ENCODE measurements at places on chromosomes 5 and 9.

GRCh38 chr5:157594675-157595459 is 19.3 kb upstream of the ADAM19 start:
- DNase-seq = no peak

DNA sequence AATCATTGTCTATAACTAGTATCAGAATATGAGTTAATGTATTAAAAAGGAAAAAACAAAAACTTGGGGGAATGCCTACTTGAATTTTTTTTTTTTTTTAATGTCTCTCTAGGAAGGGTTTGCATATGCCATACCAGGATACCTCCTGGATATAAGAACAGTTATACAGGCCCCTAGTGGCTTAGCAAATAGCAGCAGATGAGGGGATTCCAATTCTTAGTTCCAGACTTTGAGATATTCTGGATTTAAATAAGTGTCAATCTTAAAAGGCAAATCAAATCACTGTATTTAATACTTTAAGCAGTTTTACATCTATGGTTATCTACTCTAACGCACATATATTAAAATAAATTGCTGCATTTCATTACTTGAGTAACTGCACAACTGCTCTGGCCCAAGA is 1055.5 kb upstream of the DMAC1 start:
- no peak for DNase-seq

GRCh38 chr9:38689678-38690077 is 30.3 kb downstream of the FAM240B start:
- no peak for DNase-seq

GRCh38 chr5:139124774-139125520 is 73.2 kb downstream of the SIL1 start:
- DNase-seq = no peak

DNA sequence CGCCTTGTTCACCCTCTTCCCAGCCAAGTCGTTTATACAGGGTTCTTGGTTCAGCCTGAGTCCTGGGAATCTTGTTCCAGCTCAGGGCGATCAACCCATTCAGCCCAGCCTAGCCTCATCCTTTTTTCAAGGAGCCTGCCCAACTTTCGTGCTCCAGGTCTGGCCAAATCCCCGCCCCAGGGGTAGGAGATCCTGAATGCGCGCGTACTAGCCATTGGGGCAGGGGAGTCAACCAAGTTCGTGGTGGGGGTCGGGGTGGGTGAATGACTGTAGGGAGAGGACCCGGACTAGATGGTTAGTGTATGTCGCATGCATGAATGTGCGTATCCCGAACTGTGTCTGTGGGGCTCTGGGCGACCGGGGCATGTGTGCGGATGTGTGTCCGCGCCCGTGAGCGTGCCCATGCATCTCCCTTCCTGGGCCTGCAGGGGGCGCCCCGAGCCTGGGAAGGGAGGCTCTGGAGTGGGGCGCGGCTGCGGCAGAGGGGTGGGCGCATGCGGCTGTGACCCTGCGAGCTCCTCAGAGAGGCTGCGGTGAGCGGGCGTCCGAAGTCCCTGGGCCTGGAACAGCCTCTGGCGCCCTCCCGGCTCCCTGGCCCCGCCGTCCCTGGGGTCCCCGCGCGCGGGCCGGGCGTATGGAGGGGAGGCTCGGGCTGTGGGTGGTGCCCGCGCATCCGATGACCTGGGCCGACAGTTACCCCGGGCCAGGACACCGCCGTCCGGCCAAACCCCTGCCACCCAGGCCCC is 8.7 kb downstream of the CCL21 start:
- peak; percentile 80 for DNase-seq

DNA sequence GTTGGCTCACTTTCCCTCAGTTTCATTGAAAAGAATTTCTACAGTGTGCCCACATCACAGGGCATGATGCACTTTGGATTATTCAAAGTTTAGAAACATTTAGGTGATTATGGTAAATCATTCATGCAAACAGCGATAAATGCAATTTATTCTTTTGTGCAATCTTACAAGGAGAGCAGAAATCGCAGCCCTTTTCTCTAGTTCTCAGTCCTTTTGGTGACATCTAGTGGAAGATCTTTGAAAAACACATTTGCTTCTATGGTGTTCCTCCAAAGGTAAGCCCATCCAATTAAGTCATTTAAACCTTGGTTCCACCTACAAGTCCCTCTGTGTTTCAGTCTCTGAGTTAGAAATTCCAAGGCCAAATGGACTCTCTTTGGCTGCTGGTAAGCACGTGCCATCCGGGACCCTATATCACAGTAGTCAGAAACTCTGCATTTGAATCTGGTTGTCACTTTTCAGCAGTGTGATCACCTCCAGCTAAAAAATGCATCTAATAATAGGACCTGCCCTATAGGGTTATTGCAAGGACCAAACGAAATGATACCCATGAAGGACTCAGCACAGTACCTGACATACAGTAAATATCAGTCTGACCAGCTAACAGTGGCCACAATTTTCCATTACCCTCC is 66.4 kb downstream of the MACROH2A1 start:
- no peak for DNase-seq

DNA sequence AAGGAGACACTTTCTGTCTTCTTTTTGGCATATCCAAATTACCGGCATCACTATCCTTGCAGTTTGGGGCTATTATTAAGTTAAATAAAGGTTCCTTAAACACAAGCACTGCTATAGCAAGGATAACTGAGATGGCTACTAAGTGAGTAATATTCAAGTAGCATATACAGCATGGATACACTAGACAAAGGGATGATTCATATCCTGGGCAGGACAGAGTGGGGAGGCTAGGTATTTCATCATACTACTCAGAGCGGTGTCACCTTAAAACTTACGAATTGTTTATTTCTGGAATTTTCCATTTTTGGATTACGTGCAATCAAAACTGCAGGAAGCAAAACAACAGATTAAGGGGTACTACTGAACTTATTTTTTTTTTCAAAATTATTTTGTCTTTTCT is 54.1 kb downstream of the FER start:
- no peak for DNase-seq

GRCh38 chr5:180873615-180874520 is 12.8 kb upstream of the ZFP62 start:
- no peak for DNase-seq

GRCh38 chr9:88678431-88678830 is 143.5 kb downstream of the NXNL2 start:
- DNase-seq = no peak

DNA sequence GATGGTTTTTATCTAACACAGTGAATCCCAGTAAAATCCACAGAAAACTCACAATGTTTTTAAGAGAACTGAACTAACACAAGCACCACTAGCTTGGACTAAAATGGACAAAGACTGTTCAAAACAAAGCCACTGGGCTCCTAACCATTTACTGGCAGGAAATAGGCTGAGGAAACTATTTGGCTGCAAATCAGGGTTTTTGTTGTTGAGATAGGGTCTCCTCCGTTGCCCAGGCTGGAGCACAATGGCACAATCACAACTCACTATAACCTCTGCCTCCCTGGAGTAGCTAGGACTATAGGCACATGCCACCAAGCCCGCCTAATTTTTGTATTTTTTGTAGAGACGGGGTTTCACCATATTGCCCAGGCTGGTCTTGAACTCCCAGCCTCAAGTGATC is 99.7 kb downstream of the THBS4 start:
- DNase-seq = no peak

DNA sequence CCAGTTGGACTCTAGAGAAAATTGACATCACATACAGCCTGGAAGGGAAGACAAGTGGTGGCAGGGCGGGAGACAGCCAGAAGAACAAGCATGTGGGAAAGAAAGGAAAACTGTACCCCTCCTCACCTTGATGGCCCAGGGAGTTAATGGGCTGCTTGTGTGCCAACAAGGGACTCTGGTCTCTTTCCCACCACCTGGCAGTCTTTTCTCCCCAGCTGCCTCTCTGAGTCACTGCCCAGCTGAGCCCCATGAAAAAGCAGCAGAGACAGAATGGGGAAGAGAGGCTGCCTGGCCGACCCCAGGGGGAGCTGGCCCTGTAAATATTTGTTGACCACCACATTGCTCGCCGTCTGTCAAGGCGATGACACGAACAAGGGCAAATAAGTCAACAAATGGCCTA is 359.4 kb downstream of the ENC1 start:
- DNase-seq = no peak

GRCh38 chr9:2132484-2133082 is 117.4 kb downstream of the SMARCA2 start:
- no peak for DNase-seq

DNA sequence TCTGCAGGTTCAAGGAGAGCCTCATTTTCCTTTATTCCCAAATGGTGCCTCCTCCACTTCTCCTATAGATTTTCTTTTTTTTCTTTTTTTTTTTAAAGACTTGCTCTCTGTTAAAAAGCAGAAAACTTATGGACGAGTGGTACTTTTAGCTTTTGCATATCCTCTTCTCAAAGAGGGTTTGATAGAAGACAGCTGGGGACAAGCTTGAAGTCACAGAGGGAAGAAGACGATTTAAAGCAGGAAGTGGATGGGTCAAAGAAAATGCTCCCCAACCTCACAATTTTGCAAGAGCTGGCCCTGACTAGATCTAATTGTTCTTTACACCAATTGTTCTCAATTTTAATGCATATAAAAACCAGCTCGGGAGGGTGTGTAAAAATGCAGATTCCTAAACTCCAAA is 48.9 kb downstream of the APBA1 start:
- DNase-seq = no peak

DNA sequence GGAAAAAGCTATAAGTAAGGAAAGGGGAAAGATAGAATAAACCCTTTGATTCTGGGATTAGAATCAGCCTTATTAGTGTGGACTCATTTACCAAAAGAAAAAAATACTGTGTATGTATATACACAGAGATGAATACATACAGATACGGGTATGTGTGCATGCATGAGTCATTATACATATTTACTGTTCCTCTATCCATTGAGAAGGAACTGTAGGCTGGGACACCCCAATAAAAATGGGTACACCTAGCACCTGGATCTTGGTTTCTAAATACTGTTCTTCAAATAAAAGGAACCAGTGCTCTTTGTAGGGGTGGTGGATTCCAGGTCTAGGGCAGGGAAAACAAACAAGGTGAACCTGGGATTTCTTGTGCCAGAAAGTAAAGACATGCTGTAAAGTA is 48.3 kb downstream of the WHRN start:
- no peak for DNase-seq

GRCh38 chr5:50595199-50595598 is 71.2 kb upstream of the PARP8 start:
- no peak for DNase-seq

GRCh38 chr5:158769079-158769478 is 330.6 kb downstream of the EBF1 start:
- no peak for DNase-seq

- no peak for DNase-seq
Measured at GRCh38 chr5:124064956-124065355, 553.0 kb downstream of the CSNK1G3 start.

GRCh38 chr5:159552751-159553150 is 222.5 kb upstream of the IL12B start:
- DNase-seq = no peak

DNA sequence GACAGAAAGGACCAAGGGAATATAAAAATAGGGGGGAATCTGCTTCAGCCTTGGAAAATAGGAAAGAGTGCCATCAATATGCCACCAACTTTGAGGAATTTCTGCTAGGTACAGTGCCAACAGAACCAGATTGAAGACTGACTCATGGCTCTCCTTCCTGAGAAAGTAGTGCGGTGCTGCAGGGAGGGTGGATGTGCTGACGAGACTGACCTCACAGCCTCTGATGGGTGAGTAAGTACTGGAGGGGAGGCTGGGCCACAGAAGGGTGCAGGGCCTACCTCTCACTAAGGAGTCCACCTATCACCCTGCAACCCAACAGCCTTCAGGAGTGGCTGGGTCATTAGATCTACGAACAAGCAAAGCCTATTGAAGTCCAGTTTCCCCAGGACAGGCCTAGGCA is 187.6 kb downstream of the GABBR2 start:
- no peak for DNase-seq

DNA sequence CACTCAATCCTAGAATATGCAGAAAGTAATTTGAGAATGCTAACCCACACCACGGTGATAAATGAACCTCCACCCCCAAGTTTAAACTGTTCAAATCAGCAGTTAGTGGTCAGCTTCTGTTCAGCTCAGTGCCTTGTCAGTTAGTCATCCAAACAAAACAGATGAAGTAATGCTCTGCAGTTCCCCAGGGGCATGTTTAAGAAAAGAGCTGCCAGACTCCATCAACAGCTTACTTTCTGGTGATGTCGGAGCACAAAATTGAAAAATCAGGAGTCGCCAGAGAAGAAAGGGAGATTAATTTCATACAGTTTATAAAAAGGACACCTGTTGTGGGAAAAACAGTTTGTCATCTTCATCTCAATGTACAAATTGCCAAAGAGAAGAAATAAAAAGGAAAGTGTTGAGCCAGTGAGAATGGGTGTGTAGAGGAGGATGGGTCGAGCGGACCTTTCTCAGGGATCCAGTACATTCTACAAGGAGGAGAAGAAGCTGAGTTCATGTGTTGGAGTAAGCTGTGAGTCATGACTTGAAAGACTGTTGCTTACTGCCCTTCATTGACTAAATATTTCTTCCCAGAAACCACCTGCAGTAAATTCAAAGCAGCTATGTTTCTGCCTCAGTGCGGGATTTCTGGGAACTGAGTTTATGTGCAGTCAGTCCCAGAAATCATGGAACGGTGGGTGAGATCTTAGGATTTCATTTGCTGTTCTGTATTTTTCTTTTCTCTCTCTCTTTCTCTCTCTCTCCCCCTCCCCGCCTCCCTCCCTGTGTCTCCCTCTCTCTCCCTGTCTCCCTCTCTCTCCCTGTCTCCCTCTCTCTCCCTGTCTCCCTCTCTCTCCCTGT is 13.7 kb downstream of the TRIO start:
- no peak for DNase-seq

- DNase-seq = no peak
Measured at GRCh38 chr9:131868766-131869165, 128.9 kb upstream of the RAPGEF1 start.

DNA sequence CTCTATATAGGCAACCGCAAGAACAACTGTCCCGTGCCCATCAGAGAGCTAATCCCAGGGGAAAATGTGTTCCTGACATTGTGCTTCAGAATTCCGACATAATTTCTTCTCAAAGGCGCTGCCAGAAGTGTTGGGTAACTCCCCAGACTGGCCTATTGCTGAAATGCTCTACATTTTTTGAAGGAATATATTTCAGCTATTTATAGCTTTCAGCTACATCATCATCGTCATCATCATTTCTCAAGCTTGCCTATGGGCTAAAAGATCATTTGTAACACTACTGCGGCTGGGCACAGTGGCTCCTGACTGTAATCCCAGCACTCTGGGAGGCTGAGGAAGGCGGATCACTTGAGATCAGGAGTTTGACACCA is 49.7 kb downstream of the MYO10 start:
- DNase-seq = no peak

DNA sequence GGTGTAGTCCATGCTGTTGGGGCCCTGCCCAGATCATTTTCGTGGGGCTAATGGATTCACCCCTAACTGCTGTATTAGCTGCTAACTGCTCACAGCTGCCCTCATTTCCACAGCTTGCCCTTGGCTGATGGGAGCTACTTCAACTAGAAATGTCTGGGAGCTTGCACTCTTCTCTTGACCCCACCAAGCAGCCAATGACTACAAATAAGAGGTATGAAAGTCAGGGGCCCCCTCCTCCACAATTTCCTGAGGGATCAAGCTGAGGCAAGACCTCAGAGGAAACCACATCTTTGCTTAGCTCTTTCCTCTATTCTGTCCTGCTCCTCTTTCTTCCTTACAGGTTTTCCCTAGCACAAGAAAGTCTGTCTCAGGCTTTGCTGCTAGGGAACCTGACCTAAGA is 397.5 kb downstream of the MLLT3 start:
- no peak for DNase-seq

GRCh38 chr9:136653323-136654079 is 9.2 kb upstream of the EGFL7 start:
- no peak for DNase-seq

All from activated T-cell treated with anti-CD3 and anti-CD28 coated beads for 48 hours (primary cell).